ENCODE measurements at places on chromosomes 12 and 14.
A peak's percentile ranks its signal among the peaks of the same experiment; 100 is the strongest.

DNA sequence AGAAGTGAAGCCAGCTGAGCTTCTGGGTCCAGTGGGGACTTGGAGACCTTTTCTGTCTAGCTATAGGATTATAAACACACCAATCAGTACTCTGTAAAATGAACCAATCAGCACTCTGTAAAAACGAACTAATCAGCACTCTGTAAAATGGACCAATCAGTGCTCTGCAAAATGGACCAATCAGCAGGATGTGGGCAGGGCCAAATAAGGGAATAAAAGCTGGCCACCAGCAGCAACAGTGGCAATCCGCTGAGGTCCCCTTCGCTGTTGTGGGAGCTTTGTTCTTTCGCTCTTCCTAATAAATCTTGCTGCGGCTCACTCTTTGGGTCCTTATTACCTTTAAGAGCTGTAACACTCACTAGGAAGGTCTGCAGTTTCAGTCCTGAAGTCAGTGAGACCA is 72.3 kb downstream of the NTS start:
- DNase-seq: no peak

- DNase-seq: no peak
Observed at GRCh38 chr12:111440152-111440551, 34.4 kb downstream of the SH2B3 start.

- no peak for DNase-seq
Observed at GRCh38 chr12:92027701-92028440, 117.8 kb downstream of the BTG1 start.

DNA sequence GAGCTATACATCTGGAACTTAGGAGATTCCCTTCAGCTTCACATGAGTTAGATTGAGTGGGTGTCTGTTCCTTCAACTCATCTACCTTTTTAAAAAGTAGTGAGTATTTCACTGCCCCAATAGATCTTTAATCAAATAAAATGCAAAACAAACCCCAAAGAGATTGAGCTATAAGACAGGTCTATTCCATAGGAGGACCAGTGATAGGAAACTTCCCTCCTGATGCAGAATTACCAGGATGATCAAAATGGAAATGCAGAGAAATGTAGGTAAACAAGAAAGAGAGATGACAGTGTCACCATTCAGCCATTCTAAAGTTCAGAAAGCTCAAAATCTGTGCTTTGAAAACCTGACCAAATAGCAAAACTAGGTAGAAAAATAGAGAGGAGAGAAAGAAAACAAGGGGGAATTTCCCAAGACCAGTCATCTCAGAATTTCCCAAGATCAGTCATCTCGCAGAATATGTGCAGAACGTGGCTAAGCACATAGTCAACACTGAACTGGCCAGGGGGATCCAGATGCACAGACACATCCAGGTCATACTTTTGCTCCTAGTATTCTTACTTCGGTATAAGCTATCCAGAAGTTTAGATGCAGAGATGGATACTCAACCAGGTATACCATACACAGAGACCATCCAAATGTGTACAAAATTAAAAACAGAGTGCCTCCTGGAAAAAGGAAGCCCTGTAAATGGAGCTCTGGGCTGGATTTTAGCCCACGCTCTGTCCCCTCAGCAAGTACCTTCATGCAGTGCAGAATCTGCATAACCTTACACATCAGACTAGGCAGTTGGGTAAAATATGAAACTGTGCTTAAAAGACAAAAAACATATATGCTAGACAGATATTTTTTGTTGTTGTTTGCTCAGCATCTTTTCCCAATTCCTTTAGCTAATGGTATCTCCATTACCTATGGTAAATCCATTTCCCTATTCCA is 27.4 kb downstream of the SLC41A2 start:
- no peak for DNase-seq

DNA sequence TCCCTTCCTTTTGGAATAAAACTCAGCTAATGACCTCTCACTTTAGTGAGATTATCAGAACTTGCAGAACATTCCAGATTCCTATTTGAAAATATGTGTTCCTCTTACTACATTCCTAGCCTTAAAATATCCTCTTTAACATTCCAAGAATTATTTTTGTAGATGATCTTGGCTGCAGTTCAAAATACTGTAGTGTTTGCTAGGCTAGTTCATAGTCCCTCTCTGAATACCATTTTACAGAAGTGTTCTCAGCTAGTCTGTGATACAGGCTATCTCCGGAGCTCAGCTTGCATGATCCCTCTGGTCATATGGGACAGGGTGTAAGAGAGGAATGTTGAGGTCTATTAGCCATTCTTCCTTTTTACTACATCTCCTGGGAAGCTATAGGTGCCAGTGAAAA is 17.6 kb upstream of the GPR33 start:
- DNase-seq: no peak

DNA sequence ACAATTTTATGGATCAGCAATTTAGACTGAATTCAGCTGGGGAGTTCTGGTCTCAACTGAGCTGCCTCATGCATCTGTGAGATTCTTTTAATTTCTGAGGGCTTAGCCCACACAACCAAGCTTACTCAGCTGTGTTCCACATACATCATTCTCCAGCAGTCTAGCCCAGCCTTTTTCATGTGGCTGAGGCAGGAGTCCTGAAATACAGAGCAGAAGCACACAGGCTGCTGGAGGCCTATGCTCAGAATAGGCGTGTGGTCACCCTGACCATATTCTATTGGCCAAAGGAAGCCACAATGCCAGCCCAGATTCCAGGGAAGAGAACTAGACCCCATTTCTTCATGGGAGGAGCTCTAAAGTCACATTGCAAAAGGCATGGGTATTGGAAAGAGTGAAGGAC is 72.3 kb upstream of the DHRS4 start:
- no peak for DNase-seq

DNA sequence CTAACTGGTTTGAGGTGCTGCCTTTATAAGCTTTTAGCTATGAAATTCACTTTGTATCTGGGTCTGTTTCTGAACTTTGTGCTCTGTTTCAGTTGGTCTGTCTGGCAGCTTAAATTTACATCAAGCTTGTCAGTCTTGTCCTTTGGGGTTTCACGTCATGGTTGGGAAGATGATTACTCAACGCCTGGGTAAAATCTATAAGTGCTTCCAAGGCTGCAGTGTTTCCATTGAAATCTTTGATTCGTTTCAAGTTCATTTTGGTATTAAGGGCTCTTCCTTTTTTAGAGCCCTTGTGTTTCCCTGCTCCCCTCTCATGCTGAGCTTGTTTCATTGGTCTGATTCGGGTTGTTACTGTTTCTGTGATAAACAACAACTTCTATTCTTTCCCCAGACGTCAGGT is 58.2 kb downstream of the FBXW8 start:
- no peak for DNase-seq

DNA sequence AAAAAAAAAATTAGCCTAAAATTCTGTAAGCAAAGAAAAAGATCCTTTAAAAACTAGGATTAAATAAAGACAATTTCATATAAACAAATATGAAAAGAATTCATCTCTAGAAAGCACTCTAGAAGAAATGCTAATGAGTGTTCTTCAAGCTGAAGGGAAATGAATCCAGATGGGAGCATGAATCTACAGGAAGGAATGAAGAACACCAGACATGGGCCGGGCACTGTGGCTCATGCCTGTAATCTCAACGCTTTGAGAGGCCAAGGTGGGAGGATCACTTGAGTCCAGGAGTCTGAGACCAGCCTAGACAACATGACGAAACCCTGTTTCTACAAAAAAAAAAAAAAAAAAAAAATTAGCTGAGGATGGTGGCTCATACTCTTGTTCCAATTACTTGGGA is 297.2 kb downstream of the FBXL14 start:
- no peak for DNase-seq

GRCh38 chr12:57765003-57765697 is 1.7 kb downstream of the CYP27B1 start:
- DNase-seq: peak; percentile 47

DNA sequence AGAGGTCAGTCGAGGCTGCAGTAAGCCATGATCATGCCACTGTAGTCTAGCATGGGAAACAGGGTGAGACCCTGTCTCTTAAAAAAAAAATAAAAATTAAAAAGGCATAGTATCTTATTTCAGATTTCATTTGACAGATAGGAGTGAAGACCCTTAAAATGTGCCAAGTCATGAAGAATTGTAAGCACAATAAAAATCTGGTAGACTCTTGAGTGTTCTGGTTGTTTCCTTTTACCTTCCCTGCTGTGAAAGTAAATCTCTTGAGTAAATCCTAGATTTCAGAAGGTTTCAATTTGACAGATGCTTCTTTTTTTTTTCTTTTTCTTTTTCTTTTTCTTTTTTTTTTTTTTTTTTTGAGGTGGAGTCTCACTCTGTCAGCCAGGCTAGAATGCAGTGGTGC is 109.0 kb downstream of the ESR2 start:
- no peak for DNase-seq

DNA sequence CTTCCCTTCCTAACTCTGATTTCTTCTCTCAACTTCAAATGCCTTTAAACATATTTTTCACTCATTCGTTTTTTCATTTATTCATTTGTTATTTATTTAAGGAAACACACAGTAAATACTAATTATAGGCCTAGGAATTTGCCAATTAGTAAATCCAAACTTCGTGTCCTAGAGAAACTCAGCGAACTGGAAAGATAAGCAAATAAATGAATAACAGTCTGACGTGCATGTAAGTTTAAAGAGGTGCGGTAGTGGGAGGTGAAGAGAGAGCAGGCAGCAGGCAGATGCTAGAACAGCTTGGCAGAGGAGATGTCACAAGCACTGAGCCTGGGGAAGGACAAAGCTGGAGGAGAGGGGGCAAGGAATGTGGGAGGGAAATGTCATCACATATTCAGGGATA is 228.2 kb downstream of the DPY19L2 start:
- no peak for DNase-seq

DNA sequence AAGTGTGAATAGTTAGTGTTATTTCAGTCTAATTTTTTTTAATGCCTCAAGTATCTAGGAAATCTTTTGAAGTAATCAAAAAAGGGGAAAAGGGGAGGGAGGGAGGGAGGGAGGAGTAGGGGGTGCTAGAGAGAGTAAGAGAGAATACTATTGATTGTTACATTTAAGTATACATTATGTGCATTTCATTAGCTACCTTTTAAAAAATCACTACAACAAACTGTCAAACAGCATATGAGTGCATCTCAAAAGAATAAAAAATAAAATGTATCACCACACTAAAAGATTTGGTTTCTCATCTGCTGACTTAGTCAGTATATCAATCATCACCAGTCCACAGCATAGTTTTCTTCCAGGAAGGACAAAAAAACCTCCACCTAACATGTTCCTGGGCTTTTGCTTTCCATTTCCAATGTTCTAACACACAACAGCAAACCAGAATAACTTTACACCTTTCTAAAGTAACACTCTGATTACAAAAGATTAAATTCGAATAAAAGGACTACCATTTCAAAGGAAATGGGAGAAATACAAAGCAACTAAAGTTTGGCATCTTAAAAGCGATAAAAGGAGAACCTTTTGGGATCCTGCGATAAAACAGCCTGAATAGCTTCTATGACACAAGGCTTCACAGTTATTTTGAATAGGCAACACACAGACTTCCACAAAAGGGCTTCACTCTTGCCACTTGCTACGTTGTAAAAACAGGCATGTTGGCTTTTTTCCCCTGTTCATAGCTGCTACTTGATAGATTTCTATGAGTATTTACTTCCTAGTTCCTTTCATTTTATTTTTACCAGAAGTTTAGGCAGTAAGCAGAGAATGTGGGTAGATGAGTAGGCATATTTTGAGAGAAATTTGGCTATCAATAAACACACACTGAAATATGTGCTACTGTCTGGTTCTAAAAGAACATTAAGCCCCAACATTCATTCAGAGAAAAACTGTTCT is 160.9 kb downstream of the EPS8 start:
- no peak for DNase-seq

- no peak for DNase-seq
Observed at GRCh38 chr12:88579601-88580050, 645 bp downstream of the KITLG start.

- no peak for DNase-seq
Observed at GRCh38 chr12:2372178-2372577, 319.4 kb downstream of the CACNA1C start.

DNA sequence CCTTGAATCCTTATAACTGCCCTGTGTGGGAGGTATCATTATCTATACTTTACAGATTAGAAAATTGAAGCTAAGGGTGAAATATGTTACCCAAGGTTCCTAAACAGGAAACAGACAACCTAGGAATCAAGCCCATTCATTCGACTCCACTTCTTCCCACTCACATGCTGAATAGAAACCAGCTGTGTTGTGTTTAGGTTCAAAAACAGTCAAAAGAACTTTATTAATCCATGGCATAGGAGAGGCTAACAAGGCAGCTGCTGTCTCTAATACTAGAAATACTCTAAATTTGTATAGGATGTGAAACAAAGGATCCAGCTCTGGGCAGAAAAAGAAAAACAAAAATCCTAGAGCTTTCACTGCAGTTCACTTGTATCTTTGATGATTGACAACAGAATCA is 9.9 kb downstream of the AMDHD1 start:
- DNase-seq: no peak

GRCh38 chr12:19855851-19856250 is 416.6 kb downstream of the AEBP2 start:
- no peak for DNase-seq

- DNase-seq: no peak
Observed at GRCh38 chr14:20470603-20470901, 1.3 kb downstream of the PNP start.

DNA sequence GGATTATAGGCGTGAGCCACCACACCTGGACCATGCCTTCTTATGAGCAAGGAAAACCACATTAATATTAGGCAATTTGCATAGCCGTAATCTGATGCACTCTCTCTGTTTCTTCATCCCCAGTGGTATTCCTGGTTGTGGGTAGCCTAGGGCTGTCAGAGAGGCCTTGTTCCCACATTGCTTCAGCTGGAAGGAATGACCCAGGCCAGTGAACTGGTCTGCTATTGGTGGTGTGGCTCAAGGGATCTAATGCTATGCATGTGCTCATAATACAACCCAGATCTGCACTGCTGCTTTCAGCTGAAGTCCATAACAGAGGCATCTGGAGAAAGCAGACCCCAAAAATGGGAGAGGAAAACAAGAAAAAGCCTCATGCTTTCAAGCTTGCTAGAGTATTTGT is 33.1 kb upstream of the G2E3 start:
- no peak for DNase-seq

GRCh38 chr14:83129496-83129895 is 1595.8 kb upstream of the SEL1L start:
- no peak for DNase-seq

- DNase-seq: no peak
Observed at GRCh38 chr14:90534091-90534837, 137.4 kb downstream of the CALM1 start.

- no peak for DNase-seq
Observed at GRCh38 chr12:5571115-5571514, 139.2 kb downstream of the NTF3 start.

GRCh38 chr14:71574976-71575375 is 357.3 kb upstream of the RGS6 start:
- DNase-seq: no peak

DNA sequence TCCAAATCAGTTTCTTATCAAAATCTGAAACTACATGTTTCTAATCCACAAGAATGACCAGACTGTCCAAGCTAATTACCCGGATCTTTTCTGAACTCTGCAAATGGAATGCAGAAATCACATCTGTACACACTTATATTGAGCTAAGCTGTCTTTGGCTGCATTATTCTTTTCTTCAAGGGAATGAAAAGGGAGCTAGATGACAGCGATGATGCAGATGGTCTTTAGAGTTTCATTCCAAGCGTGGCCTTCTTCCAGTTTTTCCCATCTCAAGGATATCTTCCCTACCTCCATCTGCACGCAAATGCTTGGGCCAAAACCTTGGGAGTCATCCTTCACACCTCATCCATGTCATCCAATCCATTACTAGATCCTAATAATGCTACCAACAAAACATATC is 12.6 kb downstream of the KCNH5 start:
- DNase-seq: no peak
